Cardiac septum (tissue), 1 donor: ENCODE measurements at places on chromosomes 4 and X.

DNA sequence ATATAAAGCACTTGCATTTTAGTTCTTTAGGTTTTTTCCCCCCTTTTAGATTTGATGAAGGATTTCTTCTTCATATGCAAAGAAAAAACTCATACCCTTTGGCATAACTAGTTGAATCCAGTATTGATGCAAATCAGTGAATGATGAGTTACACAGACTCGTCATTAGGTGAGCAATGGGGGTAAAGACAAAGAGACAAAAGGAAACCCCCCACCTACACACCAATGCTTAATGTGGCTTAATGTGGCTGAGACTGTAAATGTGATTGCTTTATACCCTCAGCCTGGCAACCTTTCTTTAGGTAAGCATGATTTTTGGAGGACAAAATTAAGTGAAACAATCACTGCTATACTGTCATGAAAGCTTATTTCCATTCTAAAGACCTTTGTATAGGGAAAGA, 39.5 kb downstream of the CD40LG start:
- no peak for DNase-seq

- DNase-seq: no peak
These were observed 36.0 kb downstream of the AWAT2 start for GRCh38 chrX:70013466-70014381.

DNA sequence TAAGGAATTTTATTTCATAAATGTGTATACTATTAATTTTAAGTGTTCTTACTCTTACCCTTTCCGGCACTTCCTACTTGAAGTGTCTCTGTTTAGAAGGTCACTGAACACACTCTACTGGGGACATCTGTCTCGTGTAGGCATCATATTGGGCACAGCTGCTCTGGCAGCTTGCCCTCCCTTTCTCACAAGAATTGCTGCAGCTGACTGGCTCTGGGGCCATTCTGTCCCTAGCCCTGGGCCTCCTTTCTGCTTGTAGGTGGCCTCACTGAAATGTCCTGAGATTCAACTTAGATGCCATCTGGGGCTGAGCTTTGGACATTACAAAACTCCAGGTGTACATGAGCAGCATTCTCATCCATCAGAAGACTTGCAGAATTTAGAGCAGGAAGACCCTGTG, 49.6 kb downstream of the SMAD1 start:
- DNase-seq: no peak

- no peak for DNase-seq
These were observed 33.9 kb downstream of the PDK3 start for GRCh38 chrX:24498975-24499374.

DNA sequence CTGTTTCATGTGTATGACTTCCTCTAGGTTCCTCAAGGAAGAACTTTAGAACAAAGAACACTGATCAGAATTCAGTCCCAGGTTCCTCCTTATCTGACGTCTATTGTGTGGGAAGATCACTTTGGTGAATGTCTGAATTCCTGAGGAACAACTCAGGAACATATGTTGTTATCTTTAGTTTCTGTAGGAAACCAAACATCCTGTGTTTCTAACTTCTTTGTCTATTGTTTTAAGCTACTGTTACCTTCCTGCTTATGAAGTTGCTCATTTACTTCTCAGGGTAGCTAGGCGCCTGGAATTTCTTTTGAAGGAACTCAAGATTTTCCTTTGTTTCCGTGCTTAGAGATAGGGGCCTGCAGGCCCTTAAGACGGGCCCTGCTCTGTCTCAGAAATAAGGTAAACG, 46.2 kb downstream of the MAGEB5 start:
- no peak for DNase-seq

DNA sequence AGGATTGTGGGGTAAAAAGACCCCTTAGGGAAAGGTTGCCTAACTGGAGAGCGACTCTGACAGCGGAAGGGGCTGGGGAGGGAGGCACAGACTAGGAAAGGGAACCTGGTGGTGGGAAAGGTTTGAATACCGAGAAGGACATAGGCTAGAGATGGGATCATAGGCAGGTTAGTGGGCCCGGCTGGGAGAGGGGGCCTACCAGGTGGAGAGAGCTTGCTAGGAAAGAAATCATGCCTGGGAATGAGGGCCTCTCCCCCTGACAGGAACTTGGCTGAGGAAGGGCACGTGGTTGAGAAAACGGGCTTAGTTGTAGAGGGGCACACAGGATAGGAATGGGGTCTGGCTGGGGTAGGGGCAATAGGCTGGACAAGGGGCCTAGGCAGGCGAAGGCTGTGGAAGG, 4.4 kb downstream of the OTUD6A start:
- no peak for DNase-seq

DNA sequence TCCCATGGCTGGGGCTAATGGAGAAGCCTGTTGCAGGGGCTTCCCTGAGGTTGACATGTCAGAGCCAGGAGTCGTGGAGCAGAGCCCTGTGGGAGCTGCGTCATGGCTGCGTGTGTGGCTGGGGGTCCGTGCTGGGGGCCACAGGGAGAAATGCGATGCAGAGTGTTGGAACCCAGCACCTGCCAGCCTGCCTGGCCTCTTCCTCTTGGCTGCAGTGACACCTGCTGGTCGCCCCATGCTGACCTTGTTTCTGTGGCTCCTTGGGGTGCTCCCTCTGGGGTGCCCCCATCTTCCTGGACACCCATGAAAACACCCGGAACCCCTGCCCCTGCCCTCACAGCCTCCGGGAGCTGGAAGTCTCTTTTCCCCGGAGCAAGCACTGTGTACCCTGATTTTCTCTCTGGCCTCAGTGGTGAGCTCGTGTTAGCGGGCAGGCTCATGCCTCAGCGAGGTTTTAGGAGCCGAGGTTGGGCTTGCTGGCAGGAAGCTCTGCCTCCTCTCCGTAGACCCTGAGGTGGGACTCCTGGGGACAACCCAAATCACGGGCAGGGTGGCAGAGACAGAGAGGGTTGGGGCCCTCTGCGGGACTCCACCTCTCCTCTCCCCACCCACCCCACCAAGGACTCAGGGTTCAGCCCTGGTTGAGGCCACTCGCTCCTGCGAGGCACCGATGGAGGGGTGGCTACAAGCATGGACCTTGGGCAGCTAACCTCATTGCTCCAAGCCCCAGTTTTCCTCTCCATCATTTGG, 103.7 kb downstream of the SORCS2 start:
- no peak for DNase-seq

DNA sequence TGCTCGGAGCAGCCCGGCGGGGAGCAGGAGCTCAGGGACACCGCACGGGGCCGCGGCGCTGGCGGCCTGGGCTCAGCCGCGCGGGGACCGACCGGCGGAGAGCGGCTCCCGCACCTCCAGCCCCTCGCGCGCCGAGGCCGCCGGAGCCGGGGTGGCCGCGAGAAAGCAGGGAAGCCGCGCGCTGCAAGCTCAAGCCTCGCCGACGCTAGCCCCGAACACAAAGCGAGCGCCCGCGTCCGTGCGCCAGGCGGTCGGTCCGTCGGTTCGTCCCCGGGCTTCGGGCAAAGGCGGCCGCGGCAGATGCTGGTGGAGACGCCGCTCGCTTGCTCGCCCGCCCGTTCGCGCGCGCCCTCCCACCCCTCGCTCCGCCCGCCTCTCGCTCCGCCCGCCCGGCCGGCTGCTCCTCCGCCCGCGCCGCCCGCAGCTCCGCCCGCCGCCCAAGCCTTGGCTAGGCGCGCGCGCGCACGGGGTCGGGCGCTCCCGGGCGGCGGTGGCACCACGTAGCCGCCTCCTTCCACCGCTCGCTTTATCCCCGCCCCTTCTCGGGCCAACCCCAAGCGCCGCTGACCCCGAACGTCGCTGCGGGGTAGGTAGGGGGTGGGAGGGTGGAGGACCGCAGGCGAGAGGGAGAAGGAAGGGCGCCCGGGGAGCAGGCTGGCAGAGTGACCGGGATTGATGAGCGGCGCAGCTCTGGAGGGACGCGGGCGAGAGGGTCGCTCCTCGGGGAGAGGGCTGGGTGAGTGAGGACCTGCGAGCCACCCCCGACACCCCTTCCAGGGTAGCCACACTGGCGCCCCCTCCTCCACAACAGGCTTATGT, at the start of gene TSPAN5:
TSPAN5 (minus strand) TSS at position 325 of the 819 bp plus-strand sequence.
- DNase-seq: peak; percentile 83

DNA sequence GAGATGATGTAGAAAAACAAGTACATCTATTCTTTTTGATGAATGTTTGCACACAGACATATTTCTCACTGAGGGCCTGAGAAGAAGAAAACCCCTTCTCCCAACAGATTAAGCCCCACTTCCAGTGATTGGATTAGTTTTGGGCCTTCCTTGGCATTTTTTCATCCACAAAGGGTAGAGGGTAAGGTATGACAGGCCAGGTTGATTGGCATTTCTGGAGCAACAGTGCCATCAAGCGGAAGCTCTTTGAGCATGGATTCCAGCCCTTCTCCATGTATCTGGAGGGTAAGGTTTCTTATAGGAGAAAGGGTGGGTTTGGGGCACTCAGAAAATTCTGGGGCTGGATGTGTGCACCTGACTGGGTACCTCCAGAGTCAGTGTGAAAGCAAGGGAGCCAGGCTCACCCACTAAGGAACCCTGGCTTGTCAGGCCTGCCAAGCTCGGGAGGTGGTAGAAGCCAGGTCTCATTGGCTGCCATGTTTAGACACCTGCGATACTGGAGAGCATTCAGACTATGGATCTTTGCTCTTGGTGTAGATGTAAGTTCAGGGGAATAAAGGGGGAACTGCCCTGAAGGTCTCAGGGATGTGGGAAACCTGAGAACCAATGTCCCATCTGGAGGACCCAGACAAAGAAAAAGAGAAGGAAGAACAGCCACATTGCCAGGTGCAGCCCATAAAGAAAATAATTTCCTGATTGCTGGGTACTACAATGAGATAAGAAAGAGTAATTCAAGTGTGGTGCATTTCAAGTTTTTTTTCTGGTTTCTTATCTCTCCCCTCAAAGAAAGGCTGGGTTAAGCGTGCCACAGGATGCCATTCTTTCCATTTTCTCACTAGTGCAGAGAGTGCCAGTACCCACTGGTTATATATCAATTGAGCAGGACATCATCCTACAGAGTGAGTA, 222.3 kb upstream of the AGTR2 start:
- no peak for DNase-seq

DNA sequence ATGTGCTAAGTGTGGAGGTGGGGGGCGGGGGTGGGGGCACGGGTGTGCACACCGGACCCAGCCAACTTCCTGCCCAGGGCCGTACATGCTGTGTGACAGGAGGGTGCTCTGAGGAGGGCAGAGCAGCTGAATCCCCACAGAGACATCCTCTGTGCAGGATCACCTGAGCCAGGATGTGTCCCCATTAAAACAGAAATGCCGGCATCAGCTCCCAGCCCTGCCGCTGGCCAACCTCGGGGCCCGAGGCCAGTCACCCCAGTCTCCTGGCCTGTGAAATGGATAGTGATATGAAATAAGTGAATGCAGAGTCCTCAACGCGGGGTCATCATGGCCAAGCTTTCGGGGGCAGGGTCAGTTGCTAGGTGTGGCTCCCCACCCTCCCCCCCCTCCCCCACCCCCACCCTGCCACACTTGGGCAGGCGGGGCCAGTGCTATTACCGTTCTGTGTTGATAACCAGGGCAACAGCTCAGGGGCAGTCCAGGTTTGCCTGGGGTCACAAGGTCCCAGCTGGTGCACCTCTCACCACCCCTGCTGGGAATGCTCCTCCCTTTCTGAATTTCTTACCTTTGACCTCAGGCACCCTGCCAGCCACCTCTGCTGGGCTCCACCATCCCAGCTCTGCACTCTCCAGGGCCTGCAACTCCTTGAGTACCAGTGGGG, 227.2 kb upstream of the PSAPL1 start:
- no peak for DNase-seq

DNA sequence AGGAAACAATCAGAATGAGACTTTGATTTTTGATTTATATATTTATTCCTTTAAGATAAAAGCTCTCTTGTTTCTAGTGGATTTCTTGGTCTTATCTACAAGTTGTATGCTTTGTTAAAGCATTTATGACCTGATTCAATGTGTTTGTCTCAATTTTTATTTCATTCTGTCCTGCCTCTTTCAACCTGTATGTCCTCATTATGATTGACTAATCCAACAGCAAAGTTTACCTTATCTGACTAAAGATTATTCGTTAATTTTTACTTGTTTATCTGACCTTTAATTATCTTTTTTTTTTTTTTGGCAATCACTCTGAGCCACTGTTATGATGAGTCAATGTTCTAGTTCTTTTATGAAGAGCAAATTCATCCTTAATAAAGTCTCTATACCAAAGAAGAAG, 54.9 kb downstream of the UGT2A3 start:
- DNase-seq: no peak

- DNase-seq: no peak
These were observed 42.7 kb upstream of the RASSF6 start for GRCh38 chr4:73662709-73663546.

DNA sequence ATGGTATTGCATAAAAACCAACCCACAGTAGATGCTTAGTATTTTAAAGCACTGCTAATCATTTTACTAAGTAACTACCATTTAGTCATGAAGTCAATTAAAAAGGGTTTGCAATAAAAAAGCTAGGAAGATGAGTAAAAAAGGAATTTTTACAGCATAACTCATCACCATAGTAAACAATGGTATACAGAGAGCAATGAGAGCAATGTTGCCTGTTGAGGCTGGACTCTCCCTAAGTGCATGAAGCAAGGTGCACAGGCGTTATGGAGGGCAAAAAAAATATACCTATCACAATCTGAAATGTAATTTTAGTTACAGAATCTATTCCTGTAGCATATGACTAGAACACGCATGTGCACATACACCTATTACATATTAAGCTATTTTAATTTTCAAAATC, 129.6 kb upstream of the BMP3 start:
- DNase-seq: no peak

DNA sequence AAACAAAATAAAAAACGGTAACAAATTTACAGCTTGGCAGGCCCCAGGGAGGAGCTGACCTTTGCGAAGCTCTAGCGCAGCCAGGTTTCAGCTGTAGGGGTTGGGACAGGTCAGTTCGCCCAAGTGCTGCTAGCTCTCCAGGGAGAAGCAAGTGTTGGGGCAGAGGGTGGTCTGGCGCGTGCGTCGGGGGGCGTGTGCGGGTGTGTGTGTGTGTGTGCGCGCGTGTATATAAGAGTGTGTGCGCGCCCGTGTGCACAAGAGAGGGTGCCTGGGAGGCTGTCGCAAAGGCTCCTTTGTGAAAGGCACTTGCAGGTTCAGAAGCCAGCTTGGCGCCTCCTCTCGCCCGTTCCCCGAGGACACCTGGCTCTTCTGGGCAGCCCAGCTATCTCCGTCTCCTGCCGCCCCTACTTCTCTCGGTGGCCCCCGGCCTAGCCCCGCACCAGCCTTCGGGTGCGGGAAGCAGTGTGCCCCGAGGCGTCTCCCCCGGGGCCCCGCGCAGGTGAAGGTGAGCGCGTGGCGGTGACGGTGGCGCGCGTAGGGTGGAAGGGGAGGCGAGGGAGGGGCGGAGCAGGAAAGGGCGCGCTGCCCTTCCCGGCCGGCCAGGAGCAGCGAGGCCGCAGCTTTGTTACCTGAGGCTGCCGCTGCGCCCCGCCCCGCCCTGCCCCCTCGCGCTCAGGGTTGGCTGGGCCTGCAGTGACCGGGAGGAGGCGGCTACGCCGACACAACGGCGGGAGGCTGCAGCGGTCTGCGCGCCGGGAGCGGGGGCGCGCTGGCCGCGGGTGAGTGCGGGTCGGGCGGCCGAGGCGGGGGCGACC, at the start of gene FHDC1:
FHDC1 (plus strand) TSS at position 693 of the 815 bp plus-strand sequence. CDS start 6,735 bp downstream, outside the sequence.
- DNase-seq: no peak

GRCh38 chr4:53854991-53855568, 209.3 kb downstream of the CHIC2 start:
- DNase-seq: no peak

GRCh38 chrX:15989716-15990115, 133.6 kb upstream of the GRPR start:
- no peak for DNase-seq

- peak; percentile 90 for DNase-seq
These were observed 64.7 kb downstream of the TBC1D14 start for GRCh38 chr4:6974138-6974848.
